ENCODE measurements at places on chromosomes 3 and 15. TPM values are rescaled to one million over a fixed set of nuclear protein-coding genes. Genes with fewer than 3 reads are reported as not detected.

GOLGA6B gene
- total RNA-seq, result not detected

ST6GAL1 gene
- total RNA-seq, result 33.9 TPM

CISH gene
- total RNA-seq, result 1.8 TPM

RTP4 gene
- not detected for total RNA-seq

PLA2G4D gene
- not detected for total RNA-seq

GRCh38 chr3:20104167-20104661, 64.0 kb downstream of the KAT2B start:
- no peak for DNase-seq

GRCh38 chr3:120516136-120516535, 65.3 kb upstream of the FSTL1 start:
- DNase-seq, result no peak

- DNase-seq, result no peak
Observed at GRCh38 chr3:120421926-120422325, 28.9 kb downstream of the FSTL1 start.

GRCh38 chr3:126436826-126437717, 38.6 kb downstream of the ZXDC start:
- no peak for DNase-seq

GRCh38 chr15:41133454-41133853, 17.4 kb upstream of the INO80 start:
- DNase-seq, result no peak

DNA sequence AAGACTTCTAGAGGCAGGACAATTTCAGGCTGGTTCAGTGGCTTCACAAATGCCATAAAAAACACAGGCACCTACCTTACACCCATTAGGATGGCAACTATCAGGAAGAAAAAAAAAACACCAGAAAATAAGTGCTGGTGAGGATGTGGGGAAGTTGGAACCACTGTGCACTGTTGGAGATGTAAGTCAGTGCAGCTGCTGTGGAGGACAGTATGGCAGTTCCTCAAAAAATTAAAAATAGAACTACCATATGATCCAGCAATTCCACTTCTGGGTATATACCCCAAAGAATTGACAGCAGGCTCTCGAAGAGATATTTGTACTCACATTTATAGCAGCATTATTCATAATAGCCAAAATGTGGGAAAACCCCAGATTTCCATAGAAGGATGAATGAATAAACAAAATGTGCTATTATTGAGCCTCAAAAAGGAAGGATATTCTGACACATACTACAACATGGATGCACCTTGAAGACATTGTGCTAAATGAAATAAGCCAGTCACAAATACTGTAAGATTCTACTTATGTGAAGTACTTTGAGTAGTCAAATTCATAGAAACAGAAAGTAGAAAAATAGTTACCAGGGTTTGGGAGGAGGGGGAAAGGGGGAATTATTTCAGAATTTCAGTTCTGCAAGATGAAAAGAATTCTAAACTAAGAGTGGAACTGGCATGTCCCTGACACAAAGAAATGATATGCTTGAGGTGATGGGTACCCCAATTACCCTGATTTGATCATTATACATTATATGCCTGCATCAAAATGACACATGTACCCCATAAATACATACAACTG, 40.9 kb downstream of the NR1D2 start:
- DNase-seq, result no peak

GRCh38 chr15:70873232-70874054, 18.8 kb downstream of the THAP10 start:
- no peak for DNase-seq

GRCh38 chr3:151933234-151933853, 59.9 kb downstream of the SUCNR1 start:
- no peak for DNase-seq

DNA sequence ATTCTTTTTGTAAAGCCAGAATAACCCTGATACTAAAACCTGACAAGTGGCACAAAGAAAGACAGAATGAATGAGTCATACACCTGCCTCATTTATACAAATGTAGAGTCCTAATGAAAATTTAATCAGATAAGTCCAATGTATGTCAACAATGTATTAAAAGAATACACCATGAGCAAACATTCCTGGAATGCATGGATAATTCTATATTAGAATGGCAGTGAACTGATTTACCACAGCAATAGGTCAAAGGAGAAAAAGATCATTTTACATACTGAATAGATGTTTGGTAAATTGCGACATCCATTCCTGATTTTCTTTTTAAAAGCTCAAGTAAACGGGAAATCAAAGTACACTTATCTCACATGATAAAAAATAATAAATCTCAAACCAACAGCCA, 11.2 kb upstream of the LOXL1 start:
- no peak for DNase-seq

GRCh38 chr3:65439641-65440284, 599.0 kb downstream of the MAGI1 start:
- DNase-seq, result no peak

DNA sequence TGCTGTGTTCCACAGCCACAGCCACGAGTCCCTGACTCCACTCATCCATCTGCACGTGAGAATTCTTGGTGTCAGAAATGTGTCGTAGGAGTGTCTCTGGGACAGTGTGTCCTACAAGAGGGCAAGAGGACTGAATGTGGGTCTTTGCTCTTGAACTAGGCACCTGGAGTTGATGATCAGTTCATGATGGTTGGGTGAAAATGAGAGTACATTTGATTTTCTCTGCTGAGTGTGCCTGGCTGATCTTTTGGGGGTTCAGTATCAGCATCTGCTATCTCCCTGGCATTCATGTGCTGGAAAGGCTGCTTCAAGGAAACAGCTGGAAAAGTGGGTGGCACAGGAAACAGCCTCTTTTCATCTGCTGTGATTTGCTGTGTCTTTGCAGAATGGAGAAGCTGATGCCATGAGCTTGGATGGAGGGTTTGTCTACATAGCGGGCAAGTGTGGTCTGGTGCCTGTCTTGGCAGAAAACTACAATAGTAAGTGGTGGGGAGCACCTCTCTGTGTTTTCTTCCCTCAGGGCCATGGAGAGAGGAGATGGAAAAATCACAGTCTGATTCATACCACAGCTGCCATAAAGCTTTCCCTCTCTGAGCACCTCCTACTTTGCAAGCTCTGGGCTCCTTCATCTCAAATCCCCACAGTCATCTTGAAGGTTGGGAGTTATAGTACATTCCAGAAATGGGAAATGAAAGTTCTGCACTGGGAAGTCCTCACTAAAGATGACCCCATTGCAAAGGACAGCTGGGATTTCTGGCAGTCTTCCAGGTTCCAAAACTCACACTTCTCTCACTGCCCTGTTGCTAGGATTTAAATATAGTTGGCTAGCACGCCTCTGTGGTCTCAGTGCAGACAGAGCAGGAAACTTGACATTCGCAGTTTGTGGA, 17.8 kb downstream of the TF start:
- no peak for DNase-seq

Data from chondrocyte (in vitro differentiated cells).